ENCODE measurements at places on chromosomes 7 and 10. TPM values are rescaled to one million over a fixed set of nuclear protein-coding genes. Genes with fewer than 3 reads are reported as not detected.

- H3K4me3 ChIP-seq: peak overlapping the region; percentile 54
- DNase-seq: no peak
- peaks cover 45% of the 10 kb centered on the region for H3K4me1 ChIP-seq
- peak overlapping the region; percentile 94 for H3K27ac ChIP-seq
Observed at GRCh38 chr7:138243430-138243829, 167.2 kb downstream of the AKR1D1 start.

DNA sequence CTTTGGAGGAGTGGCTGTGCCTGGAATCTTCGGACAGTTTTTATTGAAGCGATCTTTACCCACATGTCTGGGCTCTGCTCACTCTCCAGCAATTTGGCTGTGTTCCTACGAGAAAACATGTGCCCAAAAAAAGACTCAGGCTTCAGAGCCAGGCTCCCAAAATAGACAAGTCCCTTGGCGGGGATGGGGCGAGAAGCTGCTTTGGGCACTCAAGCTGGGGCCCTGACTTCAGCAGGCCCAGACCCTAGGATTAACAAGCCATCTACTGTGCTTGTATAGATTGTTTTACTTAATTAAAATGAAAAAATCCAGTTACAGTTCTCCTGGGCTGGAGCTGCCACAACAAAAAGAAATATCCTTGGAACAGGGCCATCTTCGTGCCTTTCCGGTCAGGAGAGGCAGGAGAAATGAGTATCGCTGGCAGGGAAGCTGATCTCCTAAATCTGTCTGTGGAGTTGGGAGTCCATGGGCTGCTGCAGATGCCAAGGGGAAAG is 51.4 kb upstream of the PDCD4 start:
- no peaks in the 10 kb centered on the region for H3K27me3 ChIP-seq
- no peak overlapping the region for H3K4me3 ChIP-seq
- peak overlapping the region; percentile 77 for H3K27ac ChIP-seq
- peaks cover 6% of the 10 kb centered on the region for H3K36me3 ChIP-seq
- H3K4me1 ChIP-seq: peaks cover 55% of the 10 kb centered on the region
- DNase-seq: no peak

DNA sequence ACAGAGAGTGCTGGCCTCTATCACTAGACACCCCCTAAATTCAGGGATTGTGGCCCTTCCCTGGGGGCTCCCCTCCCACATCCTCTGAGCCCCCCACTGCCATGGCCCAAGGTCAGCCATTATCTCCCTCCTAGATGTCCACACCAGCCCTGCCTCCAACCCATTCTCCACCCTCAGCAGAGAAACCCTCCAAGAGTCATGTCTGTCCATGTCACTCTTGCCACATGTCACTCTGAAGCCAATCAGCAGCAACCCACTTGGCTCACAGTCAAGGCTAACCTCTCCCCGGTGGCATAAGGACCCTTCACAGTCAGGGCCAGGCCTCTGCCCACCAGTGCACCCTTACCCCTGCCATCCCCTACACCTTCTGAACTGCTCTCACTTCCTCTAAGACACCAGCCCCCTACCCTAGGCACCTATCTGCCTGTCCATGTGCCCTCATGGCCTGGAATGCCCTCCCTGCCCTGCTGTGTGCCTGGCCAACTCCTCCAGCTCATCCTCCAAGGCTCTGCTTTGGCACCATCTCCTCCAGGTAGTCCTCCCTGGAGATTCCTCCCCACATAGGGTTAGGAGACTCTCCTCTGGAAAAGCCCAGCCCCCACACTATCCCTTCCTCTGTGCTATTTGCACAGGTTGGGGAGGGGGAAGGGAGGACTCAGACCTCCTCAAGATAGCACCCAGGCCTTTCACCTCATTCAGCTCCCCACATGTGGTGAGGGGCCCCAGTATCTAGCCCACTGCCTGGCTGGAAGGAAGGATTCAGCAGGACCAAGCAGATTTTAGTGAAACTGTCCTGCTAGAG is 83.7 kb downstream of the GRID1 start:
- no peak for DNase-seq
- H3K4me1 ChIP-seq: no peaks in the 10 kb centered on the region
- no peaks in the 10 kb centered on the region for H3K36me3 ChIP-seq
- no peak overlapping the region for H3K27ac ChIP-seq
- H3K4me3 ChIP-seq: no peak overlapping the region

- H3K27ac ChIP-seq: no peak overlapping the region
- no peak for DNase-seq
- no peak overlapping the region for H3K4me3 ChIP-seq
- peaks cover 26% of the 10 kb centered on the region for H3K4me1 ChIP-seq
- no peaks in the 10 kb centered on the region for H3K36me3 ChIP-seq
Observed at GRCh38 chr10:114665406-114665805, 7.3 kb upstream of the ABLIM1 start.

- no peak overlapping the region for H3K4me3 ChIP-seq
- no peak overlapping the region for H3K27ac ChIP-seq
- no peaks in the 10 kb centered on the region for H3K27me3 ChIP-seq
- no peak for DNase-seq
- H3K4me1 ChIP-seq: no peaks in the 10 kb centered on the region
Observed at GRCh38 chr7:22647451-22648257, 79.3 kb upstream of the IL6 start.

- H3K27ac ChIP-seq: no peak overlapping the region
- DNase-seq: no peak
- H3K36me3 ChIP-seq: peaks cover 9% of the 10 kb centered on the region
- no peak overlapping the region for H3K4me3 ChIP-seq
Observed at GRCh38 chr10:73517166-73517888, 21.5 kb upstream of the PPP3CB start.

- no peak overlapping the region for H3K4me3 ChIP-seq
- H3K27ac ChIP-seq: no peak overlapping the region
- peaks cover 9% of the 10 kb centered on the region for H3K4me1 ChIP-seq
- no peaks in the 10 kb centered on the region for H3K27me3 ChIP-seq
Observed at GRCh38 chr7:84700563-84701370, 486.1 kb downstream of the SEMA3D start.

GRCh38 chr7:81645435-81645834 is 124.4 kb downstream of the HGF start:
- no peaks in the 10 kb centered on the region for H3K4me1 ChIP-seq
- H3K27ac ChIP-seq: no peak overlapping the region
- no peaks in the 10 kb centered on the region for H3K27me3 ChIP-seq
- DNase-seq: no peak
- peaks cover 2% of the 10 kb centered on the region for H3K36me3 ChIP-seq

DNA sequence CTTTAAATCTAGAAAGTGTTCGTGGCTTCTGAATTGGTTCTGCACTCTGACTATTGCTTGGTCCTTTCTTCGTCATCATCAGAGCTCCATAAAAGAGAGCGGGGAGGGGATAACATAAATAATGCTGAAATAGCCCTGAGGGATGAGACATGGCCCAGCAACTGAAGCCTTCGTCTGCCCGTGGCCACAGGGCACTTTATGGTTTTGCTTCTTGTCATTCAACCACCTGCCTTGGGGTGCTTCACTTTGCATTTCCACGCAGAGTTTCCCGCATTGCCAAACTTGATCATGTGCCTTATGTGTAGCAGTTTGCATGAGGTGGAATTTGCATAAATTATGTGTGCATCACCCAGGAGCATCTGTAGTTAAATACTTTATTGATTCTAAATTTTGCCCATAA is 15.9 kb downstream of the GSTO2 start:
- H3K27me3 ChIP-seq: peaks cover 8% of the 10 kb centered on the region
- H3K36me3 ChIP-seq: no peaks in the 10 kb centered on the region
- H3K4me3 ChIP-seq: no peak overlapping the region
- no peak overlapping the region for H3K27ac ChIP-seq

- no peak overlapping the region for H3K27ac ChIP-seq
- H3K36me3 ChIP-seq: no peaks in the 10 kb centered on the region
- no peak for DNase-seq
- no peaks in the 10 kb centered on the region for H3K27me3 ChIP-seq
Observed at GRCh38 chr7:143372070-143372469, 9.1 kb upstream of the ZYX start.

GBF1 gene
- total RNA-seq: 51.1 TPM

- H3K36me3 ChIP-seq: no peaks in the 10 kb centered on the region
- H3K4me1 ChIP-seq: peaks cover 31% of the 10 kb centered on the region
- no peak overlapping the region for H3K27ac ChIP-seq
- H3K27me3 ChIP-seq: no peaks in the 10 kb centered on the region
- H3K4me3 ChIP-seq: no peak overlapping the region
- DNase-seq: no peak
Observed at GRCh38 chr10:89795840-89796239, 94.5 kb downstream of the KIF20B start.

GRCh38 chr7:64872351-64873154 is 30.5 kb upstream of the ZNF273 start:
- DNase-seq: no peak
- H3K27ac ChIP-seq: no peak overlapping the region

All from mesothelial cell of epicardium (in vitro differentiated cells).